Uterine smooth muscle cell (primary cell): ENCODE measurements at places on chromosomes 2 and 18. TPM values are rescaled to one million over a fixed set of nuclear protein-coding genes. Genes with fewer than 3 reads are reported as not detected.

UGT1A5 gene
- total RNA-seq = not detected in 2 replicates

MITD1 gene
- total RNA-seq = 32.1 and 40.6 TPM in 2 replicates

CKAP2L gene
- total RNA-seq = 3.9 and 15.8 TPM in 2 replicates

CABLES1 gene
- 1.4 and 2.7 TPM in 2 replicates for total RNA-seq

ARHGAP15 gene
- total RNA-seq = not detected in 2 replicates

GREB1L gene
- 4.2 and 5.0 TPM in 2 replicates for total RNA-seq

CRYBA2 gene
- total RNA-seq = not detected in 2 replicates

MC5R gene
- total RNA-seq = not detected in 2 replicates

EPB41L3 gene
- total RNA-seq = 8.7 and 16.6 TPM in 2 replicates

ANKRD53 gene
- total RNA-seq = 0.22 and 0.50 TPM in 2 replicates

BOK gene
- 10.6 and 13.6 TPM in 2 replicates for total RNA-seq

COA5 gene
- 20.9 and 30.9 TPM in 2 replicates for total RNA-seq

SNTG2 gene
- total RNA-seq = 0.11 TPM in 1 of 2 replicates, not detected in the other

ACVR1C gene
- 0.25 and 0.33 TPM in 2 replicates for total RNA-seq

CHRND gene
- not detected in 2 replicates for total RNA-seq

COL5A2 gene
- total RNA-seq = 240 and 440 TPM in 2 replicates

CD28 gene
- total RNA-seq = not detected in 2 replicates

MYO3B gene
- total RNA-seq = under 0.01 TPM in 2 replicates

LONRF2 gene
- 6.5 and 7.6 TPM in 2 replicates for total RNA-seq

NEU2 gene
- total RNA-seq = not detected in 2 replicates

DYSF gene
- 0.66 and 1.00 TPM in 2 replicates for total RNA-seq
